ENCODE measurements at places on chromosomes 2 and 18.

DNA sequence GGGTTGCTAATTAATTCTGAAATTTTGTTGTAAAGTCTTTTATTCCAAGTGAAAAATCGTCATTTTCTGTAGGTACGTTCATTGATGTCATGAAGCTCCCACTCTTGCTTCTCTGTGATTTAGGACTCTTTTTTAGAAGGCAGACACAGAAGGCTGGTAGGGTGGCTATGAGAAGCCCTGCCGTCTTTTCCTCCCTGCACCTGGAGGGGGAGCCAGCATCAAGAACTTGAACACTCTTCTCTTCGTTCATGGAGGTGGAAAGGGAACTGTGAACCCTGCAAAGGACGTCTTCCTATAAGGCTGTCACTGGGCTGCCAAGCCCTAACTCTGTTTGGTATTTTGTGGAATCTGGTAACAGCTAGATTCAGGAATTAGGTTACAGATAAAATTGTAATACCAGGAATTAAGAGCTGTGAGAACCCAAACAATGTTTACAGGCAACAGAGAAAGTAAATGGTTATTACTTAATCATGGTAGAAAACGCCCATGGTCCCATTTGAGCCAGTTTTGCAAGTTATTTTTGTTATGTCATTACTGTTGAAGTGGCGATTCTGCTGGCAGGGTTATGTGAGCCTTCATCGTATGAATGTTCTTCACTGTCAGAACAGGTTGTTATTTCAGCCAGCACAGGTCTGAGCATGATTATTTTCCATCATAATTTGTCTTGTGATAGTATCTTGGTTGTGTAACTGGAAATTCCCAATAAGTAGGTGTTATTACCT lies 112.2 kb downstream of the OSBPL6 start:
- peak; percentile 32 for DNase-seq

GRCh38 chr2:190713471-190713870 lies 64.6 kb downstream of the NAB1 start:
- DNase-seq = no peak

DNA sequence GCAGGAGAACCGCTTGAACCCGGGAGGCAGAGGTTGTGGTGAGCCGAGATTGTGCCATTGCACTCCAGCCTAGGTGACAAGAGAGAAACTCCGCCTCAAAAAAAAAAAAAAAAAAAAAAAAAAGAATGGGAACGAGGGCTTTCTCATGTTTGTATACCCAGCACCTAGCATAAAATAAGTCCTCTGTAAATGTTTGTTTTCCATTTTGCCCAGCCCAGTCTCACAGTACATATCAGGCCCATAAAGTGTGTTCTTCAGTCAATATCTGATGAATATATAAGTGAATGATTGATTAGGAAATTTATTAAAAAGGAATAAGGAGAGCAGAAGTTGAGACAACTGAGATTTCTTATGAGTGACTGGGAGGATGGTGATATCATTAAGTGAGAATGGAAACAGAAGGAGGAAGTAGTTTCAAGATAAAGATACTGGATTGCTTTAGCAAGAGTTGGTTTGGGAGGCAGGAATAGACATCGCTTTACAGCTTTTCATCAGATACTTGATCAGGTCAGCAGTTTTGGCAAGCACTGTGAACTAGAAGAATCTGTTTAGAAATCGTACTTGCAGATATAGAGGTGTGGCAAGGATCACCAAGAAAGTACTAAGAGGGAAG lies 327.5 kb downstream of the KIAA1328 start:
- DNase-seq = no peak

GRCh38 chr2:215374002-215374401 lies 61.9 kb downstream of the FN1 start:
- DNase-seq = no peak

DNA sequence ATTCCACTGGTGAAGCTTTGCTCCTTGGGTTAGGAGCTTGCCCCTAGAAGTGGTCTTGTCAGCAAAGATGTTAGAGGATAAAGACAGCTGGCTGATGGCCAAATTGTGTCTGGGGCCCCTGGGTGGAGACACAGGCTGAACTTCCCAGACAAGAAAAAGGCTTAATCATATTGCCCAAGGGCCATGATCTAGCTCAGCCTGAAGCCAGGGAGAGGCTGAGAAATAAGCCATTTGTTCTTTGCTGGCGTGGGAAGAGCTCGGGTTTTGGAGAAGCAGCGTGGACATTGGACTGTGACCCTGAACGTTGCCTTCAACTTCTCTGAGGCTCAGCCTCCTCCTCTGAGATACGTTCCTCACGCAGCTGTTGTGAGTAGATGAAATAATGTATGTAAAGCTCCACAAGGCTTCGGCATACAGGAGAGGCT lies 153.0 kb downstream of the ZFP36L2 start:
- no peak for DNase-seq

- no peak for DNase-seq
These were observed 15.9 kb downstream of the SMAD7 start for GRCh38 chr18:48934723-48935432.

DNA sequence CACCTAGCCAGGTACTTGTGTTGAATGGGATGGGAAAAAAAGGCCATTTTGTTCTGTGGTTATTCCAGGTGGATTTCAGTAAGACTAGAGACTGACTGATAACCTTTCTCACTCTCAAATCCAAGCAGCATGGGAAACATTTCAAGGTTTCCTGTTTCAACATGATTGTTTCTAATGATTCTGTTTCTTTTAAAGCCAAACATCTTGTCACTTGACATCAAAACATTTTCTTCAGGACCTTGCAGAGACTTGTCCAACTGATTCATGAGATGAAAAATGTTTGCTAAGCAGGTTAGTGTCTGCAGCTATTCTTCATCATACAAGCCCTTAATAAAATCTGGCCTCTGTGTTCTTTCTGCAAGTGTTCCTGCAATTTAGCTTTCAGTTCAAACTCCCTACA lies 456.5 kb upstream of the CWC22 start:
- DNase-seq = no peak

- no peak for DNase-seq
These were observed 1485.2 kb upstream of the DDX18 start for GRCh38 chr2:116329280-116329679.

- peak; percentile 48 for DNase-seq
These were observed at the start of gene ATP8B1 for GRCh38 chr18:57803103-57803969. Gene ATP8B1, minus strand, starts transcription at chr18:57803315. Its CDS starts 71,508 bp downstream, at chr18:57731807.

GRCh38 chr2:100796499-100797100 lies 23.3 kb upstream of the NPAS2 start:
- no peak for DNase-seq

DNA sequence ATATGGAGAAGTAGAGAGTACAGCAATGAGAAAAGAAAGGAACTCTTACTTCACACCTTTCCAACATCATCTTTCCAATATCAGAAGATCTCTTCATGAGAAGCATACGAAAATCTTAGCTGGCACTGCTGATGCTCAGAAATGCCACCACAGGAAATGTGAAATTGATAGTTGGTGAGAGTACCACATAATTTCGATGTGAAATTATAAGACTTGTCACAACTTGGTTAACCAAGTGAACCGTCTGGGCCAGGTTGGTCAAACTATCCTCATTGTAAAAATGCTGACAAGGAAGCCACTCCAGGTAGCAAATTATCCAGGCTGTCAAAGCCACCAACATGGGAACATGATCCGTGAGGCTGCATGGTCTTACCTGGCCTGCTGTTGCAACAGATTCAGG lies 66.5 kb downstream of the EPG5 start:
- DNase-seq = no peak

- DNase-seq = no peak
These were observed 206.8 kb downstream of the OTX1 start for GRCh38 chr2:63257473-63257872.

- DNase-seq = no peak
These were observed 87.5 kb upstream of the KCNE4 start for GRCh38 chr2:222964376-222965031.

GRCh38 chr2:189124175-189124574 lies 55.4 kb downstream of the COL5A2 start:
- DNase-seq = no peak

- DNase-seq = no peak
These were observed 547.2 kb downstream of the ZNF804A start for GRCh38 chr2:185145316-185146121.

GRCh38 chr2:99153921-99154604 lies 679 bp downstream of the TSGA10 start:
- DNase-seq = no peak

GRCh38 chr2:22238967-22239366 lies 1115.2 kb downstream of the TDRD15 start:
- DNase-seq = no peak

- peak; percentile 3 for DNase-seq
These were observed 82.9 kb downstream of the GRB14 start for GRCh38 chr2:164538240-164538866.

DNA sequence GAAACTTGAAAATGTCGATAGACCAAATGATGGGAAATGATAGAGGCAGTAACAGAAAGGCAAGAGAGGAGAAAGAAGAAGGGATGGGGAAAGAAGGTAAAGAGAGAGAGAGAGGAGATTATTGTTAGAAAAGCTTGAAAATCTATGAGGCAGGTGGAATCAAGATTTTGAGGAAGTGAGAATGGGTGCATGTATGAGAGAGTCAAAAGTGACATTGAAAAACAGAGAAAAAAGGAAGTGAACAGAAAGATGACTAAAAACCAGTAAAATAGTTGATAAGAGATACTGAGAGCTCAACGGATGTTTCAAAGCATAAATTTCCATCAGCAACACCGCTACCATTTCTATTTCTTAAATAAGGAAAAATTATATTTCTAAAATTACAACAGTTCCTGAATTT lies 327.4 kb upstream of the CWC22 start:
- DNase-seq = peak; percentile 17

DNA sequence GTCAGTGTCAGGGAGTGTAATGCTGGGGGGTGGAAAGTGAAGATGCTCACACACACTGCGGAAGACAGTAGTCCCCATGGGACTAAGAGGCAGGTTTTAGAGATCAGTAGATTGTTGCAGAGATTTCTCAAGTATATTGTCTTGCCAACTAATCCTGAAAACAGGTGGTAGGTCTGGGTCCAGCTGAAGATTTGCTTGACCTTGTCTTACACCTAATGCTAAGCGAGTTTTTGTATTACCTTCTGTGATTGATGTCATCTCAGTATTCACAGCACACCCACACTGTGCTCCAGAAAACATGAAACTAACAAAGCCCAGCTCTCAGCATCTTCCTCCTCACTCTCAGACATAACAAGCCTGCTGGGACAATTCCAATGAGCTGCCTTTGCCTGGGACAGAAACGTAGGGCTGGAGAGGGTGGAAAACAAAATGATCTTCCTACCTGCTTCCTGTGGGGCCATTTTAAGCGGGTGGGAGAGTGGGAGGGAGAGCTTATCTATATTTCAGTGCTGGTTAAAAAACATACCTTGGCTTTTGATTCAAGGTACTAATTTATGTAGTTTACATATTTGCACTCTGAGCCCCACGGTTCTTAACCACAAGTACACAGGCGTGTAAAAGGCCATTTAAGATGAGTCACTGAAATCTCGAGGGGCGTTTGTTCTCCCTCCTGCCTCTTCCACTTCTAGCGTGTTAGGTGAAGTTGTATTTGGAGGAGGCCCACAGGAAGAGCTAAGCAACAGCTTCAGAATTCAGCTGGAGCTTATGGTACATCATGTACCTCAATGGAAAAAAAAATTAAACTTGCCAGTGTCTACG lies 23.1 kb upstream of the RBMS1 start:
- DNase-seq = no peak

GRCh38 chr2:100832885-100833284 lies 12.9 kb downstream of the NPAS2 start:
- no peak for DNase-seq

- no peak for DNase-seq
These were observed 40.4 kb downstream of the FTCDNL1 start for GRCh38 chr2:199810422-199811171.

GRCh38 chr2:51612387-51612786 lies 580.5 kb upstream of the NRXN1 start:
- no peak for DNase-seq

All from germinal center (tissue), 1 donor.